ENCODE measurements at places on chromosomes 2 and 18. TPM values are rescaled to one million over a fixed set of nuclear protein-coding genes. Genes with fewer than 3 reads are reported as not detected.

DNA sequence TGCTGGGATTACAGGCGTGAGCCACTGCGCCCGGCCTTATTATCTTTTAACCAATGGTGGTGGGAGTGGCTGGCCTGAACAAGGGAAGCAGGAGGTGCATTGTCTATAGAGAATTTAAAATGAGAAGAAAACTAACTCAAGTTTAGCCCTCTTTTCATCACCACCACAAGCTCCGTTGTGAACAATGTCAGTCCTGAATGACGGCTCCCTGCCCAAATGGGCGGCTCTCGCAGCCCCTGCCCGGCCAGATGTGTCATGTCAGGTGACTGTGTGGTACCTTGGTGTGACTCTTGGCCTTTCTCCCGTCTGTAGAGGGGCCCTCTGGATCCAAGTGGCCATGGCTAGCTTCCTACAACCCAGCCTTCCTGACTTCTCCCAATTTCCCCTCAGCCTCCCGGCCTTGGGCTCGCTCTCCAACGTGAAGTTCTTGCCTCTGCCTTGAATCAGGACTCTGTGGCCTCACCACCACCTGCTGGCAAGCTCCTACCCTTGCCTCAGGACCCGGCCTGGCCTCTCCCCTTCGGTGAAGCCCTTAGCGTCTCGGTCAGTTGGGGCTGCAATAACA lies 67.6 kb downstream of the LONRF2 start:
- no peak for DNase-seq

The CCDC141 gene
- 0.35 TPM for polyA plus RNA-seq

DNA sequence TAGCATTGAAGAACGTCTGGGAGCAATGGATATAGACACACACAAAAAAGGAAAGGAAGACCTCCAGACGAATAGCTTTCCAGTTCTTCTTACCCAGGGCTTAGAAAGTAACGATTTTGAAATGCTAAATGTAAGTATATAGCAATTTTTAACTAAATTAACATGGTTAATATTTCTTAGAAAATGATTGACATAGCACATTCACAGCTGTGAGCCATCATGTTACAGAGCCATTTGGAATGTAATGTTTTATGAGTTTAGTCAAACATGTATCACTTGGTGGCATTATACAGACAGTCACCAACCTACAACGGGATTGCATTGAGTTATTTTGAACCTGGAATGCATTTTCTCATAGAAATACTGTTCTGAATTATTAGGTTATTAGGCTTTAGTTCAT lies 35.1 kb downstream of the WDR43 start:
- DNase-seq, result no peak

GRCh38 chr2:196503398-196503797 lies 136.1 kb upstream of the CCDC150 start:
- DNase-seq, result no peak

The TBR1 gene
- not detected for polyA plus RNA-seq

- no peak for DNase-seq
Measured at GRCh38 chr2:234468503-234468902, 28.4 kb downstream of the ARL4C start.

DNA sequence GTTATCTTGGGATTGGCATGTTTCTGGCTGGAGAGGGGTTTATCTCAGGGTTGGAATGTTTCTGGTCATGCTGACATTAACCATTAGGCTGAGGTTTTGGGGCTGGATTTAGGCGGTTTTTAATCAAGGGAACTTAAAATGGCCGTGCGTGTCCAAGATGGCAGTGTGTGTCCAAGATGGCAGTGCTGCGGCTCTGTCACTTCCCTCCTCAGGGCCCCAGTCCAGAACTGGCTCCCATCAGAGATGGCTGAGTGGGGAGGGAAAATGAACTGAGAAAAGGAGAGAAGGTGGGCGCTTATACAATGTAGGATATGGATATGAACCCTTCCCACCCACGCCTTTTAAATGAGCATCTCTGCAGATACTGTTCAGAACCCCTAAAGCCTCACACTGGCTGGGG lies 175.5 kb upstream of the MYT1L start:
- no peak for DNase-seq

DNA sequence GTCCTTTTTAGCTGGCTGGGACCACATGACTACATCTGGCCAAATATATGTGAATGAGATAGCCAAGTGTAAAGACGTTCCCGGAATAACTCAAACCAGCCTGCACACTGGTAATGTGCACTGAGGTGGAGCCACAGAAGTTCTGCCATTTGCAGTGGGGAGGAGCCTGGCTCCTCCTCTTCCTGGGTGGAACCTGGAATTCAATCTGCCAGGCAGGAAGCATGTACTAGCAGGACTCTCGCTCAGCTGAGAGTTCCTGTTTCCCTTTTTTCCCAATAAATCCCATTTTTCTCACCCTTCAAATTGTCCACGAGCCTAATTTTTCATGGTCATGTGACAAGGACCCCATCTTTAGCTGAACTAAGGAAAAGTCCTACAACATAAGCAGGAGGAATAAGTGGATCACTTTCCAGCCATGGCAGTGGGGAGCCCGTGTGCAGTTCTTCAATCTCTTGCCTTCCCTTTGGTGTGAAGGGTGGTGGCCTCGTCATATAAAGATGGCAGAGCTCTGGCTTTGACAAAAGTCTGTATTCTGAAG lies 183.2 kb downstream of the UXS1 start:
- no peak for DNase-seq

GRCh38 chr2:1585635-1586034 lies 158.7 kb downstream of the PXDN start:
- no peak for DNase-seq

- DNase-seq, result no peak
Measured at GRCh38 chr2:157509744-157510143, 65.9 kb upstream of the CYTIP start.

DNA sequence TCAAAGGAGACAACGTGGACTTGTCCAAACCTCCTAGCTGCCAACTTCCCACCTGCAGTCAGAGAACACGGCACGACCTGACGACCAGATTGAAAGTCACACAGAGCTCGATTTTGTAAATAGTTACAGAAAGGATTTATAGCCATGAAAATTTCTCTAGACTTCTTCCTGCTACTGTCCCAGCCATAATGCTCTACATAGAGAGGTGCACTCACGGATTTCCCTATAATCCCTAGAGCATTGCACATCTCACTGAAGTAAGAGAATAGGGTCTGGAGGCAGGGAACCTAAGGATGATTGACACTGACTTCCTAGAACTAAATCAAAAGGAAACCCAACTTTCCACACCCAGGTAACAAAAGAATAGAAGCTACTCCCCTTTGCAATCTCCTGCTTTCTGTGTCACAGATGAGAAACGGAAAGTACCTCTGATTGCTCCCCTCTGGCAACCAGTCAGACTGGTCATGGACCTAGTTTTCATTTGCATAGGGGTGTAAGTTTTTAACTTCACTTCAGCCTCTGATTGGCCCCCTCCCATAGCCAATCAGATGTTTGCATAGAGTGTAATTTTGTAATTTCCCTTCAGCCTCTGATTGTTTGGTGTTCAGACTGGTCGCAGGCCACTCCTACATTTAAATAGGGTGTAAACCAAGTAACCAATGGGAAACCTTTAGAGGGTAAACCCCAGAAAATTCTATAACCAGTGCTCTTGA lies 58.6 kb upstream of the FBXO11 start:
- no peak for DNase-seq

- DNase-seq, result no peak
Measured at GRCh38 chr2:238865744-238866355, 18.0 kb downstream of the TWIST2 start.

DNA sequence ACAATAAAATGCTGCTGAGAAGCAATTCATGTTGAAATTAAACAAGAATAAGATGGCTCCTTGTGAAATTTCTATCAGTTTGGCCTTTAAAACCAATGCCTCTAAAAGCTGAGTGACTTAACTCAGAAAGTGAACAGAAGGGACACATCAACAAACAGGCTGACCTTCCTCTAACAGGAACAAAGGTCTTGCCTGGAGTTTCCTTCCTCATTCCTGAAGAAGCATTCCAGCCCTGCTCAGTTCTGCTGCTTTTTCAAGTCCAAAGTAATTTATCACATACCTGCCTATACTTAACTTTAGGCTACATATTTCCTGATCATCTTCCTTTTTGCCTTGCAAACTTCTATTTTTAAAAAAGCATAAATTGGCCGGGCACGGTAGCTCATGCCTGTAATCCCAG lies 14.1 kb downstream of the PTRHD1 start:
- no peak for DNase-seq

The DSC3 gene
- 3.6 TPM for polyA plus RNA-seq

DNA sequence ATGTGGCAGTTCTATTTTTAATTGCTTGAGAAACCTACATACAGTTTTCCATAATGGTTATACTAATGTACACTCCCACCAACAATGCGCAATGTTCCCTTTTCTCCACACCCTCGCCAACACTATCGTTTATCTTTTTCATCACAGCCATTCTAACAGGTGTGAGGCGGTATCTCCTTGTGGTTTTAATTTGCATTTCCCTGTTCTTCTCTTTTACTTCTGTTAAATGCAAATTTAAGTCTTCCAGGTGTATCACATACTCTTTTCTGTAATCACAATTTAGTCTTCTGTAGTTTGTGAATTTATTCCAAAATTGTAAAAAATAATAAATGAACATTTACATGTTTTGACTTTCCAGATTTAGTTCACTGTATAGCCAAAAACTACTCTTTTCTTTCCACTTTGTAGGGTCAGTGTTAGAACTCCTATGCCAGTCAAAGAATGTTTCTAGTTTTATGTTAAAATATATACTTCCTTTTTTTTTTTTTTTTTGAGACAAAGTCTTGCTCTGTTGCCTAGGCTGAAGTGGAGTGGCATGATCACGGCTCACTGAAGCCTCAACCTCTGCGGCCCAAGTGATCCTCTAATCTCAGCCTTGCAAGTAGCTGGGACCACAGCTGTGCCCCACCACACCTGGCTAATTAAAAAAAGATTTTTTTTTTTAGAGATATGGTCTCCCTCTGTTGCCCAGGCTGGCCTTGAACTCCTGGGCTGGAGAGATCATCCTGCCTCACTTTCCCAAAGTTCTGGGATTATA lies 15.4 kb upstream of the ACYP2 start:
- no peak for DNase-seq

- DNase-seq, result no peak
Measured at GRCh38 chr2:200257570-200257969, 48.9 kb upstream of the SPATS2L start.

DNA sequence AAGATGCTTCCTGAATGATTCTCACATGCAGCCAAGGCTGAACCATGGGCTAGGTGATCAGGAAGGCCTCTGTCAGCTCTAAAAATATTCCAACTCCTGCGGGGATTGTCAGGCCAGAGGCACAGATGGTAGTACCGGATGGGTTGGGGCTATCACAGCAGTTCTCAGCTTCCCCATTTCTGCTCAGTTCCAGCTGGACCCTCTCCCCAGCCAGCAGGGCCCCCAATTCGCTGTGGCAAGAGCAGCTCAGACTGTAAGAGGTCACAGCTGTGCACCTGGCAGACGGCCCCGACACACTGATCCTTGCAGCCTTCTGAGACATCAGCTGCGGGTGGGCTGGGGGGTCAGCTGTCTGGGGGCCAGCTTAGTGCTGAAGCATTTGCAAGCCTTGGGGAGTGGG lies 43.6 kb upstream of the TCF7L1 start:
- no peak for DNase-seq

DNA sequence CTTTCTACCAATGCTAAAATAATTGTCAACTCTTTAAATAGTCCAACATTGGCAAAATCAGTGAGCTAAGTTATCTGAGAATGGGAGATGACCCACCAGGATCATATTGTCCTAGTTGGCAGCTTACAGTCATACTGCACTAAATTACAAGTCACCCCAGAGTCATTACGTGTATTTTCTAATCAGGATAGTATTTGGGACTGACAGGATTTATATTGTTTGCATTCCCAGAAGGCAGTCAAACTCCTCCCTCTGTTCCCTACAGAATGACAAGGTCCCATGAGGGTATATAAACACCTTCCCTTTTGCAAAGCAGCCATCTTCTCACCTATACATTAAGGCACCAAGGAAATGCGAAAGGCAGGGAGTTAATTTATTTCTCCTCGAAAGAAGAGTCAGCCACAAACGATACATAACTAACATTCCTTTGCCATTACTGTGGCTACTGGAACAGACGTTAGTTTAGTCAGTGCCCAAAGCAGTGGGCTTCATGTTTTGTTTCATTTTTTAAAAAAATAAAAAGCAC lies 125.3 kb downstream of the ANTXR1 start:
- DNase-seq, result no peak

- DNase-seq, result no peak
Measured at GRCh38 chr2:38722271-38723061, 28.7 kb downstream of the SRSF7 start.

The ACVR1C gene
- polyA plus RNA-seq, result 0.23 TPM

The KLF7 gene
- 22.7 TPM for polyA plus RNA-seq

- no peak for DNase-seq
Measured at GRCh38 chr2:161367675-161368074, 48.4 kb upstream of the TBR1 start.

The TCF7L1 gene
- polyA plus RNA-seq, result 61.1 TPM

DNA sequence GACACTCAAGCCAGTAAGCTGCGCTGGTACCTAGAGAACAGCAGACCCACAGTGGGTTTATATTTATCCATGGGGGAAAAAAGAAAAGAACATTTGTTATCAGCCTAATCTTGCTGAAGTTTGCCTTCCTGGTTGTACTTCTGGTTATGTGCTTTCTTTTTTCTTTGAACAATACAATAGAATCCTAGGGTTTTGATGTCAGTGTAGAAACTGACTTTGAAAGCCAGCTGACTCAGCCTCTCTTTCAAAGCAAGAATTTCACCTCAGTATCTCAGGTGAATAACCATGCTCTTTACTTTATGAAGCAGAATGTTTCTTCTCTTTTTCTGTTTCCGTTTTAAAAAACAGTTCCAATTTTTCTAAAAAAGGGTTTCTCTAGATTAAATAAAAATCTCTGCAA lies 78.4 kb downstream of the CD8B2 start:
- DNase-seq, result no peak

- no peak for DNase-seq
Measured at GRCh38 chr2:219658196-219658846, 30.9 kb downstream of the SLC4A3 start.

DNA sequence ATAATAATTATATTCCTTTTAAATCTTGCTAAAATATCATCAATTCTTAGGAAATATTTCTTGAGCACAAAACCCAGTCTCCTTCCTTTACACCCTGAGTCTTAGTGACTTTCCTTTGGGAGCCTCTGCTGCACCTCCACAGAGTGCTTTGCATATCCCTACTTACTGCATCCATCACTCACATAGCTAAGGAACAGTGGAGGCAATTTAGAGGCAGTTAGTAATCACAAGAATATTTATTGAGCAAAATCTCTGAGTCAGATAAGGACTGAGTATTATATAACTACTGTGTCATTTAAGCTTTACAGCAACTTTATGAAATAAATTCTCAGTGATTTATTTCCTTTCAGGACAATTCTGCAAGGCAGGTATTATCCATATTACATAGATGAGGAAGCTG lies 327.7 kb downstream of the TMX3 start:
- DNase-seq, result no peak

DNA sequence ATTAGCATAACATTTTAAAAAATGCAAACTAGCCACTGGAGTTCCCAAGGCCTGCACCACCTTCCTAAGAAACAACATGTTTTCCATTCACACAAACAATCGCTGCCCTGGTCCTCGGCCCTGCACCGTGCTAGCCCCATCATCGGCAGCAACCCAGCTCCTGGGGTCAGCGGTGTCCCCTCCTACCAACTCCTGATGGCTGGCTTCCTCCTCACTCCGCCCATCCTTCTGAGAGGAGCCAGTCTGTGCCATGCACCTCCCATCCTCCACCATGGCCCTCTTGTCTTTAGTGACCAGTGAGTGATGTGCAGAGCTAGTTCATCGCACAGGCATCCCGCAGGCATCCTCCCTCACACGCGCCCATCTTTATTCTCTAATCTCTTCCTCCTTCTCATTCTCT lies 81.9 kb downstream of the LONRF2 start:
- no peak for DNase-seq
